ENCODE measurements at places on chromosomes 13 and 19. TPM values are rescaled to one million over a fixed set of nuclear protein-coding genes. Genes with fewer than 3 reads are reported as not detected.

NRTN gene
- total RNA-seq = 1.6 TPM

CCDC61 gene
- total RNA-seq = 11.8 TPM

NCAN gene
- total RNA-seq = 0.08 TPM

PEX11G gene
- 4.2 TPM for total RNA-seq

TOMM40 gene
- total RNA-seq = 67.0 TPM

ZNF253 gene
- total RNA-seq = 3.9 TPM

GRIK5 gene
- total RNA-seq = 0.39 TPM

CEACAM6 gene
- total RNA-seq = not detected

ZNF554 gene
- 3.8 TPM for total RNA-seq

SPTBN4 gene
- 0.24 TPM for total RNA-seq

CAB39L gene
- total RNA-seq = 4.2 TPM

APOC4 gene
- not detected for total RNA-seq

NR2C2AP gene
- 12.0 TPM for total RNA-seq

SIGLEC12 gene
- not detected for total RNA-seq
